Brain microvascular endothelial cell (primary cell): ENCODE measurements at places on chromosomes 2 and 18.

- DNase-seq, result no peak
Measured at GRCh38 chr18:60163622-60164021, 209.0 kb downstream of the MC4R start.

DNA sequence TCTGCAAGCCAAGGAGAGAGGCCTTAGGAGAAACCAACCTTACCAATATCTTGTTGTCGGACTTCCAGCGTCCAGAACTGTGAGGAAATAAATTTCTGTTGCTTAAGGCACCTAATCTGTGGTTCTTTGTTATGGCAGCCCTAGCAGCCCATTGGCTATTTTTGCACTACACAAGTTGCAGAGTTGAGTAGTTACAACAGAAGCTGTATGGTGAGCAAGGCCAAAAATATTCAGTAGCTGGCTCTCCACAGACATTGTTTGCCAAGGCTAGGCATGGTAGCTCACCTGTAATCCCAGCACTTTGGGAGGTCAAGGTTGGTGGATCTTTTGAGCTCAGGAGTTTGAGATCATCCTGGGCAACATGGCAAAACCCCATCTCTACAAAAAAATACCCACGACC is 27.1 kb upstream of the SCYGR1 start:
- peak; percentile 41 for DNase-seq

GRCh38 chr2:117935456-117935855 is 78.4 kb downstream of the CCDC93 start:
- DNase-seq, result no peak

DNA sequence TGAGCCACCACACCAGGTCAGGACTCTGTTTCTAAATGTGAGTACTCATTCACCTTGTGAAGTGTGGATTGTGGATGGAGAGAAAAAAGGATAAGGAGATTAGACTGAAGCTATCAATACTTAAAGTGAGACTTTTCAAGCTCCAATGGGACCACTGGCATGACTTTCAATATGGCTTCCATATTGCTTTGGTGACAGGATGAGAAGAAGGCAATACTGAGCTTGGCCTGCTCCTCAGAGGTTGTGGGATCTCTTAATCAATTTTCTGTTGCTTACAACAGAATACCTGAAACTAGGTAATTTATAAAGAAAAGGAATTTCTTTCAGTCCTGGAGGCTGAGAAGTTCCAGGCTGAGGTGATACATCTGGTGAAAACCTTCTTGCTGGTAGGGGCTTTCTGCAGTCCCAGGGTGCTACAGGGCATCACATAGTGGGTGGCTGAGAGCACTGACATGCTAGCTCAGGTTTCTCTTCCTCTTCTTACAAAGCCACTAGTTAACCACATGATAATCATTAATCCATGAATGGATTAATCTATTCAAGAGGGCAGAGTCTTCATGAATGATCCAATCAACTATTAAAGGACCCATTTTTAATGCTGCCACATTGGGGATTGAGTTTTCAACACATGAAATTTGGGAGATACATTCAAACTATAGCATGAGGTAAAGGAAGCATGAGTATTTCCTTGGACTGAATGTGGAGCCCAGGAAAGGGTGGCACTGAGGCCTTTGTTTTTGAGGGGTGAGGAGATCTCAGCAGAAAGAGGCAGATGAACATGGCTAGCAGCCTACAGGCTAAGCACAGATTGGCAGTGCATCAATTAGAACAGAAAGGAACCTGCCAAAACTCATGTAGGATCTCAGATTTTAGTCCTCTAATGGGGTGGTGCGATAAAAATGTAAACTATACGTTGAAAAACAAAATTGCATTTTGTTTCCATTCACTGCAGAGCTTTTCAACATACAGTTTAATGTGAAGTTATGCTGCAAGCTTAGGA is 274.5 kb downstream of the PIK3C3 start:
- no peak for DNase-seq

DNA sequence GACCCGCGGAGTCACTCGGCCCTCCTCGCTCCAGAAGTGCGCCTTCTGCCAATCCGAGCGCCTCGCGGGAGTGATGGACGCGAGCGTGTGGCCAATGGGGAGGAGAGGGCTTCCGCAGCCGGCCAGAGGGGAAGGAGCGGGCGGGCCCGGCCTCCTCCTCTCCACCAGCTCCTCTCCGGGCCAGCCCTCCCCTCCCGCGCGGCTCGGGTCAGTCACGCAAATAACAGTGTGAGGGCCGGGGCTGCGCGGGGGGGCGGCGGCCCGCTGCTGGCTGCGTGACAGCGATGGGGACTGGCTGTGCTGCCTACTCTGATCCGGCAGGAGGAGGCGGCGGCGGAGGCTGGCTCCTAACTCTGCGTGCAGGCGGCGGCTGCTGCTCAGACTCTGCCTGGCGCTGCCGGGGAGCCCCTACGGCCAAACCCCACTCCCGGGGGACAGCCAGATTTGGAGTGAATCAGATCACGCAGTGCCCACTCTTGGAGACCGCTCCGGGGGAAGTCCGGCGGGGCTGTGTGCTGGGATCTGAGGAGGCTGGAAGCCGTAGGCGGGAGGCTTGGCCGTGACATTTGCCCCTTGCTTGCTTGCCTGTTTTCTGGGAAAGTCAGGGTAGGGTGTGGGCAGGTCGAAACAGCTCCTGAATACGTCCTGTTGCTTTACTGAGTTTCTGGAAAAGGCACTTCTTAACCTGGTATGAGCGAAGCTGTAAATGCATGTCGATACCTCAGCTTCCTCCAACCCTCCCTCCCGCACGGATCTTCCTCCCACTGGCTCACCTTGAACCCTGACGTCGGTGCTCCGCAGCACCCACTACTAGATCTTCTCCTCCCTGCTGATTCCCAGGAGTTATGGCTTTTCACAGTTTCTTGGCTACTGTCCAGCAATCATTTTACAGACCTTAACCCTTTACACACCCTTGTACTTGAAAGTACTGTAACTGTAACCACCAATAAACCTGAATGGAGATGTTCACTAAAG is 97.9 kb upstream of the SERTAD2 start:
- DNase-seq, result peak; percentile 27

DNA sequence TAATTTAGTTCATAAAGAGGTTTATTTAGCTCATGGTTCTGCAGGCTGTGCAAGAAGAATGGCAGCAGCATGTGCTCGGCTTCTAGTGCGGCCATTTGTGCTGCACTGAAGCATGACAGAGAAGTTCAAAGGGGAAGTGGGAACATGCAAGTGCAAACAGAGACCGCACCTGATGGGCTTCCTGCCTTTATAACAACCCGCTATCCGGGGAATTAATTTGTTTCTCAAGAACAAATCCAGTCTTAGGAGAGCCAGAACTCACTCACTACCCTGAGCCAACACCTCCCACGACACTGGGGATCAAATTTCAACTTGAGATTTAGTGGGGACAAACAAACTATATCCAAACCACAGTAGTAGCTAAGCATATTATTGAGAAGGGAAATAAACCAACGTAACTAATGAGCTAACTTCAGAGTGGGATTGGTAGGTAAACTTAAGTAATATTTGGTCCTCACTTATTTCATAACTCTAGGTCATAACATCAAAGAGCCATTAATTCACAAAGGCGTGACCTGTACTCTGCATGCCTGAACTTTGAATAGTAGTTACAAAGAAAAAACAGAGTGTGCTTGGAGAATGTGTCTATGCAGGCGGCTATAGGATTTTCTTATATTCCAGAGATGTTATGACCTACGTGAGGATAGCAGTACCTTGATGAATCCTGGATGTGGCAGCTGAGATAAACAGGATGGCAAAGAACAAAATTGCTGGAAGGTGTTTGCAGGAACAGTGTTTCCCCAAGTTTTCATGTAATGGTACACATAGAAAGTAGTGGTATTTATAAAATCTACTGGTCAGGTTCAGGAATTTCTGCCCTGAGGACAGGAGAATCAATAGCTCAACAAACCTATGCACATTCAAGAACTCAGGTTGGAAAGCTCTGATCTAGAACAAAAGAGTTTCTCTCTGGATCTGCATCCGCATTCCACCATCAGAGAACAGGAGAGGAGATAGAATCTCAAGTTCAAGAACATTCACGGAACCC is 845.9 kb upstream of the ID2 start:
- DNase-seq, result no peak

GRCh38 chr18:43587538-43588153 is 310.4 kb upstream of the SYT4 start:
- DNase-seq, result peak; percentile 53

- DNase-seq, result no peak
Measured at GRCh38 chr2:18821431-18821830, 232.1 kb upstream of the NT5C1B start.

DNA sequence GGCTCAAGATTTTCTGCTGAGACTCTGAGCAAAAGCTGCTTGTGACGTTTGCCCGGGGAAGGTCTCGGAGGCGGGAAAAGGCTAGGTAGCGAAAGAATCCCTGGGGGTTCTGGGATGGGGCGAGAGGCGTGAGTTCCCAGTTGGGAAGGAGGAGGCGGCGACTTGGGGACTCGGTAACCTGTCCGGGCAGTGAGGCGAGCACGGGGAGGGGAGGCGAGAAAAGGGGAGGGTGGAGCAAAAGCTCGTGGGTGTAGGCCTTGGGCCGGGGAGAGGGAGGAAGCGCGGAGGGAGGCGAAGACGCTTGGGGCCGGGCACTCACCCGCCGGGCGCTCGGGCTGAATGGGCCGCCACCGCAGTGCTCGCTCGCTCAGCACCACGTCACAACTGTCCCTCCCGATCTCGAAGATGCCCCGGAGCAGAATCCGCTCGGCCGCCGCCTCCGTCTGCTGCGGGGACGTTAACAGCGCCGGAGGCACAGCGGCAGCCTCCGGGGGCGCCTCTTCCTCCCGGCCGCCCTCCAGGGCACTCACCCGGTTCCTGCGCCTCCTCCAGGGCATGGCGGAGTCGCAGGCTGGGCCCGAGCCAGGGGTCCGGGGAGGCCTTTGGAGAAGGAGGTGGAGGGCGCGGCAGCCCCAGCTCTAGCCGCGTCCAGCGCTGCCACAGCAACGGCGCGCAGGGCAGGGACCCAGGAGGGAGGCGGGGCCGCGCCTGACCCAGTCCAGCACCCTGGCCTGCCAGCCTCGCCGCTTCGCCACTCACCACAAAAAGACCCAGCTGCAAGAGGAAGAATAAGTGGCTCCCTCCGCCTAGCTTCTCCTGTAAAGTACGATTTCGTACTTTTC is at the start of gene CERKL:
Gene CERKL, minus strand, starts transcription at position 656 of the 842 bp plus-strand sequence. Its CDS starts 99 bp downstream, at position 557.
- DNase-seq, result no peak

DNA sequence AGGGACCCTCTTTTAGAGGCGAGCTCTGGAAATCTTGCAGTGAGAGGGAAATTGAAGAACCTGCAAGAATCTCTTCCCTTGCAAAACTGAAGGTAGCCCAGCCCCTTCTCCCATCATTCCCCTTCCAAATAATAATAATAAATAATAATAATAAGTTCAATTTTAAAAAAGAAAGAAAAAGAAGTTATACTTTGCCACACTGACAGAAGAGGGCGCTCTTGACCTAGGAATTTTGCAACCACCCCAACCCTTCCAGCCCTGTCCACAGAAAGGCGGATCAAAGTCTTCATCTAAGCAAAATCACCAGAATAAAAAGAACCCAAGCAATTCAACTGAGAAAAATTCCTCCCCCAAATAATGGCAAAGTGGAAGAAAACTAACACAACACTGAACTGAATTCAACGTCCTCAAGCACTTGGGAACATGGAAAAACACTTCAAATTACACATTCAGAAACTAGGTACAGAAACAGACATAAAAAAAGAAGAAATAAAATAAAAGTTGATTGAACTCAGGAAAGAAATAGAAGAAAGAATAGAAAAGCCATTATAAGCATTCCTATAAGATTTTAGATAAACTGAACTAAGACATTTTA is 98.9 kb upstream of the GLS start:
- DNase-seq, result peak; percentile 34

DNA sequence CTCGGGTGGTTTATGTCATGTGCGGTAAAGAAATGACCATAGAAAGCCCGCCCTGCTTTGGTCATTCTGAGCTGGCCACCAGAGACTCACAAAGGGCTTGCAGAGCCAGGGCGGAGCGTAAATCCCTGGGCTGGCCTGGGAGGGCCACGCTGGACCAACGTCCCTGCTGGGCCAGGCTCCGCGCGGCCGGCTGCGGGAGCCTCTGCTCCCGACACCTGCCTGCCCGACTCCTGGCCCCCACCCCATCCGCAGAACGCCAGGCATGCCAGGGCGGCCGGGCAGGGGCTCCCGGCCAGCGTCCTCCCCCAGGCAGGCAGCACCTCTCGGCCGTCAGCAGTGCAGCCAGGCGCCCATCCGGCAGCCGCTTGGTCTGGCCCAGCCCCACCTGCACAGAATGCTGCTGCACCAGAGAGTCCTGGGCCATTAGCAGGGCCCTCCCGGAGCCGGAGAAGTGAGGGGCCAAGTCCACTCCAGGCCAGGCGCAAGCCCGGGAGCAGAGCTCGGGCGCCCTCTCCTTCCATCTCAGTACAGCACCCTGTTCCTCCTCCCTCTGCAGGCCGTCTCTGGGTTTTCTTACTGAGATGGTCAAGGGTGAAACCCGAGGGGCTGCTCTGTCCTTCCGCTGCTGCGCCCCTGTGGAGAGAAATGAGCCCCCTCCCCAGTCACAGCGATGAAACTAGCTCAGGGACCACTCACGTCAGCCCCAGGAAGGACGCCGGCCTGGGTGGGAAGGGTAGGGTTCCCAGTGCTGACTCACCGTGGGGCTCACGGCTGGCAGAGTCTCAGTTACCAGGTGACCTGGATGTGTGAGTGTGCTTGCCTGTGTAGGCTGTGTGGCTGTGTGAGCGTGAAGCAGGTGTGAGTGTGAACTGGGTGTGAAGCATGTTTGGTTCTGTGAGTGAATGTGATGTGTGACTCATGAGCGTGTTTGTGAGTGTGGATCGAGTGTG is 83.3 kb downstream of the PTGR3 start:
- no peak for DNase-seq

DNA sequence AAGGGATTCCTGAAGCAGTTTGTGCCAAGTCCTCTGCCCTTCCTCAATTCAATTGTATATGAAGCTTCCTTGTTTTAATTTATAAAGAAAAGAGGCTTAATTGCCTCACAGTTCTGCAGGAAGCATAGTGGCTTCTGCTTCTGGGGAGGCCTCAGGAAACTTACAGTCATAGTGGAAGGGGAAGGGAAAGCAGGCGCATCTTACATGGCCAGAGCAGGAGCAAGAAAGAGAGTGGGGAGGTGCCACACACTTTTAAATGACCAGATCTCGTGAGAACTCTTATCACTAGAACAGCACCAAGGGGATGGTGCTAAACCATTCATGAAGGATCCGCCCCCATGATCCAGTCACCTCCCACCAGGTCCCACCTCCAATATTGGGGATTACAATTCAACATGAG is 114.2 kb downstream of the SGPP2 start:
- no peak for DNase-seq

- peak; percentile 16 for DNase-seq
Measured at GRCh38 chr2:71558300-71559051, 105.1 kb downstream of the DYSF start.
